ENCODE measurements at places on chromosomes 7 and 10. TPM values are rescaled to one million over a fixed set of nuclear protein-coding genes. Genes with fewer than 3 reads are reported as not detected.

DNA sequence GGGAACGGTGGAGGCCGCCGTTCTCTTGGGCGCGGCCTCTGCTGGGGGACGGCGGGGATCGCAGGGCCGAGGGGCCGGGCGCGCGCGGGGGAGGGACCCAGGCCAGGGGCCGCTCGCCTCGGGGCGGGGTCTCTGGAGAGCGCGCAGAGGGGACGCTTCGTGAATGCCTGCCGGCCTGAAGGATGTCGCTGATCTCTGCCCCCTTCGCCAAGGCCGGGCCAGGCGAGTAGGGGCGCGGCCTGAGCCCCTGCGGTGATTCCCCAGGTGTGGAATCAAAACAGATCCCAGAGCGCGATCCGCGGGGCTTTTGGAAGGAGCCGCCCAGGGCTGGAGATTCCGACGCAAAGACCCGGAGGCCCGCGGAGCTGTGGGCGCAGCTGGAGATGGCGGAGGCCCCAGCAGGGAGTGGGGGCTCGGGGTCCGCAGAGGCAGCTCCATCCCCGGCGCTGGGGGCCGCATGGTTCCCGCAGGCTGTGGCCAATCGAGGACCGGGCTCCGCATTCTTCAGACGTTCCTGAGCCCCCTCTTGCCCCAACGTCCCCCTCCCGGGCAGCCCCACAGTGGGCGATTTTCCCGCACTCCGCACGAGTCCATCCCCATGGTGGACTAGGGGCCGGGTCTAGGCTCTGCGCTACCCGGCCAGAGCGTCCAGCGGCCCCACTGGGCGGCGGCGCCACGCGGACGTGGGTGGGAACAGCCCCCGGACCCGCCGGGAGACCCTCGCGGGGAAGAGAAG lies 166.0 kb downstream of the ACTR3B start:
- DNase-seq: no peak

DNA sequence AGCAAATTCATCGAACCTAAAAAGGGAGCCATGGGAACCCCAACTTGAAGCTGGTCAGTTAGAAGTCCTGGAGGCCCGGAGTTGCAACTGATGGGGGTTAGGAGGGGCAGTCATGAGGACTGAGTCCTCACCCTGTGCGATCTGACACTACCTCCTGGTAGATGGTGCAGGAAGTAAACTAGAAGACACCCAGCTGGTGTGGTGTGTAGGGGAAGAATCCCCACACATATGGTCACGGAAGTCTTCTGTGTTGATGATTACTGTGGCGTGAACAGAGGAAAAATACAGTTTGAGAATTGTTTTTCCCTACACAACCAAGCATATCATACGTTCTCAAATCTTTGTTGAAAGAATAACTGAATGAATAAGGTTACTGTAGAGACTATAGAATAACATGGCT lies 164.6 kb upstream of the KCTD7 start:
- no peak for DNase-seq

DNA sequence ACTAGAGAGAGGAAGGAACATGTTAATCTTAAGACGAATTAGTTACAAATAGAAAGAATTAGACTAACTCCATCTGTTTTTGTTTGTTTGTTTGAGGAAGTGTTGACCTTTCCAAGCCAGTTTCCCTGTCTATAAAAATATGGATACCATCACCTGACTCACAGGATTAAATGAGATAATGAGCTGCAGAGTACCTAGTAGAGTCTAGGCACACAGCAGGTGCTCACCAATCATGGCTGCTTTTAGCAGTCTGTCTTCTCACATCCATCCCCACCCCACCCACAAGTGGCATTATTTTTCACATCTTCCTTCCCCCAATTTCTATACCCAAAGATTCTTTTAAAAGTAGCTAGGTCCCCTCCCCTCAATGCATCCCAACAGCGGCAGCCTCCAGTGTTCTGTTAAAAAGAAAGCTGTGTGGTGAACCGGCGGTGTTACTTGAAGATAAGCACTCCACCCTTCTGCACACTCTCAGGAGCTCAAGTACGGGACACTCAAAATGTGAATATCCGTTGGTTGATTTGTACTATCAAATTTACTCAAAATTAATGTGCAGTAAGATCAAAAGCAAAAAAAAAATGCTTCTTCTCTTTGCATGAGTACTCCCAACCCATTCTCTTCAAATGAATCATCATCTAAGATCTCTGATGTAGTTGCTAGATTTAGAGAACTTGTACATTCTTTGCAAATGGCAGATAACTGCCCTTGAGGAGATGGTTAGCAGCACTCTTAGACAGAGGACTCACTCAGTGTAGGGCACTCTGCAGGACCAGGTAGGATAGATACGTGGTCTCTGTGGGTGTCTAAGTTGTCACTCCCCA lies 145.4 kb upstream of the ASAH2 start:
- no peak for DNase-seq

DNA sequence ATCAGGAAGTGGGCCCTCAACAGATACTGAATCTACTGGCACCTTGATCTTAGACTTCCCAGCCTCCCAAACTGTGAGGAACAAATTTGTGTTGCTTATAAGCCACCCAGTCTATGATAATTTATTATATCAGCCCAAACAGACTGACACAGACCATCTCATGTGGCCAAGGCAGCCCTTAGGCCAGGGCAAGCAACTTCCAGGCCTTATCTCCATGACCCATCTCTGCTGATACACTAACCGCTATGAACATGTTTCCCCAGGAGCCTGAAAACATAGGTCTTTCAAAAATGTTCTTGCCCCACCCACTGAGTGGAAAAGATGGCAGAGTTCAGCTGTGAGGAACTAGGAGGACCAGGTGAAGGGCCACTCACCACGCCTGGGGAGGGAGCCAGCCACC lies 3.2 kb upstream of the BLOC1S2 start:
- DNase-seq: no peak

- no peak for DNase-seq
Observed at GRCh38 chr10:1115607-1115955, 59.4 kb downstream of the WDR37 start.

ZNF511 gene
- 28.1 TPM for total RNA-seq

ENTPD1 gene
- total RNA-seq: 5.4 TPM

PROSER2 gene
- 5.1 TPM for total RNA-seq

LRGUK gene
- total RNA-seq: 0.60 TPM

All from T-helper 17 cell (primary cell).